ENCODE measurements at places on chromosomes 7 and 10. TPM values are rescaled to one million over a fixed set of nuclear protein-coding genes. Genes with fewer than 3 reads are reported as not detected.

- no peak for DNase-seq
These were observed 1094.0 kb upstream of the LRRN3 start for GRCh38 chr7:109996927-109997326.

DNA sequence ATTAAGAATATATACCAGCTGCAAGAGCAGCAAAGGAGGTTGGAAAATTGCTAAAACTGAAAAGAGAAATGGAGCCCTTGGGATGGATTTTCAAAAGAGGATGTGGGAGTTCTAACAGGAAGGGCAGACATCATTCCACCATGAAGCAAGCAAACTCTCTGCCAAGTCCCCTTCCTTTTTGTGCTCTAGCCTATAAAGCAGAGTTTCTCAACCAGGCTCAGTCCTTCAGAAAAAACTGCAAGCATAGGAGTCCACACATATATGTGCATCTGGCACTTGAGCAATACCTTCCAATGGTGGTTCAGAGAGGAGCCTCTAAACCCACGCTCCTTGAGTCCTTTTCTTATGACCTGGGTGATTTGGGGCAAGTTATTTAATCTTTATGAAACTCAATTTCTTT lies 98.6 kb upstream of the MKX start:
- DNase-seq: no peak

DNA sequence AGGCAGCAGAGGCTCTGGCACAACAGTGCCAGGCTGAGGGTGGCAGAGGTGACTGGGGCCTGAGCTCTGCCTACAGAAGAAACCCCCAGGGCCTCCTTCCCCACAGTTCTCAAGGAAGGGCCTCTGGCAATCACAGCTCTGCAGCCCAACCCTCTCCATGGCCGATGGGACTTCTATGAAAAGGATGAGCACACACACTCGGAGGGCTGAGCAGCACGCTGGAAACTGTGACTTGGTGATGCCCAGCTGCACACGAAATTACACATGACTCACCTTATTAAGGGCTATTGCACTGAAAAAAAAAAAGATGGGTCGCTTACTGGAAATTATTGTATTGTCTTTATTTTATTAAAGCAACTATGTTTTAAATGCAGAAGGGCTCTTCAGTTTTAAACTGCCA lies 42.9 kb upstream of the LRRC18 start:
- no peak for DNase-seq

DNA sequence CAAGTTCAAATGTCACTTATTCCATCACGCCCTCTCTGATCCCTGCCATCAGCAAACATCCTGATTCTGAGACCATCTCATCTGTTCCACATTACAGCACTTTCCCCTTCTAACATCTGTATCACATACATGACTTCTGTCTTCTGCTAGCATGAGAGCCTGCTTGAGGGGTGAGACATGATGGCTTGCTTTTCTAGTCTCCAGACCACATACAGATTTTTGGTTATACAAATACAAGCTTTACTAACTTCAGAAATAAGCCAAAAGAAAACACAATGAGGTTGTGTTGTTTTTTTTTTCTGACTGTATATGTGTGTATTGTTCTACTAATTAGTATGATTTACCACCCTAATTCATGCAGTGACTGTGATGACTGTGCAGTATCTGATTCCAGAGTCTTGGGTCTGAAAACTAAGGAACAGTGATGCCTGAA lies 34.3 kb downstream of the NAPEPLD start:
- DNase-seq: no peak

- DNase-seq: no peak
These were observed 61.6 kb downstream of the CLEC2L start for GRCh38 chr7:139585042-139585441.

Gene CLCN1
- total RNA-seq: 0.09 TPM

GRCh38 chr10:11080564-11080984 lies 62.9 kb downstream of the CELF2 start:
- DNase-seq: no peak

Gene NEURL1
- total RNA-seq: 3.5 TPM

- no peak for DNase-seq
These were observed 121.9 kb upstream of the RET start for GRCh38 chr10:42954766-42955492.

- DNase-seq: no peak
These were observed 36.5 kb downstream of the AGAP3 start for GRCh38 chr7:151122796-151123157.

Gene CADPS2
- not detected for total RNA-seq

Gene CARD11
- total RNA-seq: 101 TPM

DNA sequence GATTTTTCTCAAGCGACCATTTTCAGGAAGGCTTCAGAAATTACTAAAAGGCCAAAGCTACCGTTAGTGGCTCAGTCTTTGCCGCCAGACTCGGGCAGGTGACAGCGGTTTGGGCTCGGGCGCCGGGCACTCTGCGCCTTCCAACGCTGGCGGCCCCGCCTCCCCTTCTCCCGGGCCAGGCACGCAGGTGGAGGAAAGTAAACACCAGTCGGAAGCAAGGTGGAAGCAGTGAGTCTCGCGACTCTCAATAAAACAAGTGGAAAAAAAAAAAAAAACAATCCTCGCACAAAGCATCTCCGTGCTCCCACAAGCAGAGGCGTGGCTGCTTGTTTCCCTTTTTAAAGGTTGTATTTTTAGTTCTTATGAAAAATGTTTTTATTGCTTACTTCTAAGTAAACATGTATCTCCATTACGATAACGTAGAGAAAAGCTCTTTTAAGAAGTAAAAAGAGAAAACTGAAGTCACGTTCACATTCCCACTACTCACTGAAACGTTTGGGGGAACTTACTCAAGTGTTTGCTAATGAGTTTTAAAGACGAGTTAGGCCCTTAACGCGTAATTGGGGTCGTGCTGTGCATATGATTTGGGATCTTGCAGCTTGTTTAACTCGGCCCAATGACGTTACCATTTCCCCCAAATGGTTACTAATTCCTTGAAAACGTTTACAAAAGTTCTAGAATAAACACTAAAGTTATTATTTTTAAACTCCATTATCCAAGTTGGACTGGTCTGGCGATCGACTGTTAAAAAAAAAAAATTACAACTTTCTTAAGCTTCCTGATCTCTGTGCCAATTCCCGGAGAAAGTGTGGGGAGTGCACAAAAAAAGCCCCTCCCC lies 864 bp downstream of the CDCA7L start:
- peak; percentile 52 for DNase-seq

Gene VPS37D
- 0.70 TPM for total RNA-seq

DNA sequence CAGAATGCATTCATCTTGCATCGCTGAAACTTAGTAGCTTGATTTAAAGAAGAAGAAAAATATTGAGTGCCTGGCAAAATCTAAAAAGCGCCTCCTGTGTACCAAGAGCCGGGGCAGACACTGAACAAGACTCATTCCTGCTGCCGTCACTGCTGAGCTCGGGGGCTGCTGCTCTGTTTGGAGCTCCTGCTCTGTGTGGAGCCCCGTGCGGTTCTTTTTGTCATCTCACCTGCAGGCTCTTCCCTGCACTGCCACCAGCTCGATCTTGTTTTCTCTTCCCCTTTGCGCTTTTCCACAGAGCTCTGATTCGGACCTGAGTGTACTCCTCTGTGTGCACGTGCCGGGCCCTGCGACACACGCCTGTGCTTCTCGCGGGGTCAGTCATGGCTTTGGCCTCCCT lies 462.1 kb upstream of the DPP6 start:
- DNase-seq: no peak

DNA sequence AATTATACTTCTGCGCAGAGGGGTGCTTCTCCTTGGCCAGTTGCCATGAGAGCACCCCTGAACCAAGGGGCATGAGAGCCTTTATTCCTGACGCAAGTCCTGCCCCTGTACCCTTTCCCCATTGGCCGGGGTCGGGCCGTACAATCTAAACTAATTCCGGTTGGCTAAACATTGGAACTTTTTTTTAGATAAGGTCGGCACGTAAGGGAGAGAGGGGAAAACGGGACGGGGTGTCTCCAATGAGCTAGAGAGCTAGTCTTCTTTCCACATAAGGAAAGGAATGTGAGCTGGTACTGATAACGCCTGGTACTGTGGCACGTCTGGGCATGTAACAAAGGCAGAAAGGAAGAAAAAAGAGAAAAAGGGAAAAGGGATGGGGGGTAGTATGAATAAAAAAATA lies 96.9 kb downstream of the CD36 start:
- no peak for DNase-seq

GRCh38 chr10:122282253-122282671 lies 11.2 kb downstream of the BTBD16 start:
- DNase-seq: no peak

DNA sequence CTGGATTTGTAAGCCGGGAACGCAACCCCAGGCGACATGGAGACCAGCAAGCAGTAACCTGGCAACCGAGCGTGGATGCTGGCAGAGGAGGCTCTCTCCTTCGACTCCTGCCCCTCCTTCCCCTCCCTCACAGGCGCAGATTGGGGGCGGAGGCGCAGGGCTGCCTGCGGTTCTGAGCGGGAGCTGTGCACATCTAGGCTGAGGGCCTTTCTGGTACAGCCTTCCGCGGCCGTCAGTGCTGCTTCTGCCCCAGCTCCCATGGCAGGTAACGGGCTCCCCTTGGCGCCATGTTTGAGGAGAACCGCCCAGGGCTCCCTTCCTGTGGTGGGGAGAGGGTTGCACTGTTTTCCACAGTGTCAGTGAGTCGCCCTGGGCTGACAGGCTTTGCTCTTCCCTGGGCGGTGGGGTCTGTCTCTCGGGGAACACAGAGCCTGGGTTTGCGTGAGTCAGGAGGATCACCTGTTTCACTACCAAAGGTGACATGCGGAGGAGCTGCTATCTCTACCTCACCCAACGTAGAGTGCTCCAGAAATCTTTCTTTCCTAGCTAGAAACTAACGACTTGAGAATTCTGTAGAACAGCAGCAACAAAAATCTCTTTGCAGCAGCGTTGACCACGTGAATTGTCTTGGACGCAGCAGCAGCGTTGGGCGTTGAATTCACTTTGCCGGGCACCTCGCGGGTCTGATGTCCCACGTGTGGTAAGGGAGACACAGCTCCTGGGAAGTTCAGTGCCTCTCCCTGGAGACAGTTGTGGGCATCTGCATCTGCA lies 154.8 kb upstream of the COBL start:
- no peak for DNase-seq

Gene HOXA13
- total RNA-seq: not detected

Gene KCNMA1
- total RNA-seq: 1.0 TPM
